Anterior cingulate cortex (tissue), 58 donors: ENCODE measurements at places on chromosomes 13 and 19.

DNA sequence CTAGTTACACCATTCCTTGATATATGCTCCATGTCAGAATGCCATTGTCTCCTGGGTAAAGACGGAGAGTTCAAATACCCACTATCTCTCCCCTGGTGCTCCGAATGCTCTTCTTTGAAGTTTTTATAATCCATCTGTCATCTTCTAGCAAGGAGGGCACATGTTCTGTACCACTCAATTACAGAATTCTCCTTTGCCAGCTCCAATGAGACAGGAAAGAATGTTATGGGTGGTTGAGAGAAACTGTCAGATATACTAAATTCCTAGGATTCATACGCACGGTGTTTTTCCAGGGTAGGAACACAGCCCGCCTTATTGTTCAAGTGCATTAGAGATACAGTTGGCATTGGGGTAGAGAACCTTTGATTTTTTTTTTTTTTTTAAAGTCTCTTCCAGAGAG, 118.0 kb upstream of the ZNF536 start:
- DNase-seq, result no peak

DNA sequence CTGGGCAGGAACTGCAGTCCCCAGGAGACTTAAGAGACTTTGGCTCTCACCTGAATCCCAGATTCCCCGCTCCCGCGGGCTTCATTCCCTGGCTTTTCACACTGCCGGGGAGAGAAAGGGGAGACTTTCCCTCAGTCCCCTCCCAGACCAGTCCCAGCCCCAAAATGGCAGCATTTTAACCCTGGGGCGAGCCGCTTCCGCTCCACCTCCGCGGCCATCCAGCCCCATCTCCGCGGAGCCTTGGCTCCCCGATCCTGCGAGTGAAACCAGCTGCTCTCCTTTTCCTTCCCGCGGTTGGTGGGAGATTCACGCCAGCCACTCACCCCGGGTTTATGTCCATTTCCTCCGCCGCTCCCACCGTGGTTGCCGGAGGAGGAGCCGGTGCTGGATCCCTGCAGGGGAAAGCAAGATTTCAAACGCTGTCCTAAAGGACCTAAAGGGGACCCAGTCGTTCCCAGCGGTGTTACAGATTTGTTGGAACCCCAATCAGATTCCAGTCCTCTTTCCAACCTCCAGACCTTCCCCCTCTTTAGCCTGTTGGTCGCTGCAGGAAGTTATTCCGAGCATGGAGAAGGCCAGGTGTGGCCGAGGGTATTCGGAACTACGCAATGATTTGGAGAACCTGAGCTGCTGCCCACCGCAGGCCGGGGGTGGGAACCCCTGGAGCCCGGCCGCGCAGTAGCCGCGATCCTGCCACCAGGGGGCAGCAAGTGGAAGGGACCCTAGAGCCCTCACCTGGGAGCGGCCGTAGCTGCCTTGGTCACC, 3.4 kb downstream of the DMKN start:
- peak; percentile 36 for DNase-seq

DNA sequence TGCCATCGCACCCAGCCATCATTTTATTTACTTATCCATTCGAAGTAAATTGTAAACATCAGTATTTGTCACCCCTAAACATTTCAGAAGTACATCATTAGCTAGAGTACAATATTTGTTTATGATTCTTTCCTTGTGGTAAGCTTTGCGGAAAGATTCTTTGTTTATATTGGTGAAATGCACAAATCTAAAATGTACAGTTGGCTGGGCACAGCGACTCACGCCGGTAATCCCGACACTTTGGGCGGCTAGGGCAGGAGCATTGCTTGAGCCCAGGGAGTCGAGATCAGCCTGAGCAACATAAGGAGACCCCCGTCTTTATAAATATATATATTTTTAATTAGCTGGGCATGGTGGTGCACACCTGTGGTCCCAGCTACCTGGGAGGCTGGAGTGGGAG, 10.1 kb downstream of the LGALS7B start:
- DNase-seq, result no peak

DNA sequence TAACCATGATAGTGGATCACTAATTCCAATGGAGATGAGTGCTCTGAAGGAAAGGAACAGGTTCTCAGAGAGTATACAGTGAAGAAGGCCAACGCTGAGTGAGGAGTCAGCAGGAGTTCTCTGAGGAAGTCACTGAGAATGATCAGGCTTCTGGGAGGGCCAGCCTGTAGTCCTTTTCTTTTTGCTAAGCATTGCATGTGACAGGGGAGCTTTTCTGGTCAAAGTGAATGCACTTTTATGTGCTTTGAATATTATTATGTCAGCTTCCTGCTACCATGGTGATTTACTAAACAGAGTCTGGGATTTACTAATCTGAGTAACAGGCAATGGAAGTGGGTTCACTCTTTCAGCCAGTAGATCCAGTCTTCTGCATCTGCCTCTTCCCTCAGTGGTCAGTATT, 81.1 kb upstream of the SERP2 start:
- no peak for DNase-seq

- no peak for DNase-seq
Observed at GRCh38 chr19:13420780-13421179, 85.5 kb downstream of the CACNA1A start.

DNA sequence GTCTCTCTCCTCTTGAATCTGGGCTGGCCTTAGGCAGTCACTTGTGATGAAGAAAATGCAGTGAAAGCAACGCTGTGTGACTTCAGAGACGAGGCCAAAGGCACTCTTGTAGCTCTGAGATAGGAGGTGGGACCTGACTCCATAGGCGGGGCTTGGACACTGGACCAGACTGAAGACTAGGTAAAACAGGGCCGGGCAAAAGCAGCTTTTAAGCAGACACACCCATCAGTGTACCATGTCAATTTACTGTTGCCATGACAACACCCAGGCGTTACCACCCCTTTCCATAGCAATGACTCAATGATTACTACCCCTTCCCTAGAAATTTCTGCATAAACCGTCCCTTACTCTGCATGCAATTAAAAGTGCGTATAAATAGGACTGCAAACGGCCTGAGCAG, 6.6 kb upstream of the EID2 start:
- DNase-seq, result no peak

DNA sequence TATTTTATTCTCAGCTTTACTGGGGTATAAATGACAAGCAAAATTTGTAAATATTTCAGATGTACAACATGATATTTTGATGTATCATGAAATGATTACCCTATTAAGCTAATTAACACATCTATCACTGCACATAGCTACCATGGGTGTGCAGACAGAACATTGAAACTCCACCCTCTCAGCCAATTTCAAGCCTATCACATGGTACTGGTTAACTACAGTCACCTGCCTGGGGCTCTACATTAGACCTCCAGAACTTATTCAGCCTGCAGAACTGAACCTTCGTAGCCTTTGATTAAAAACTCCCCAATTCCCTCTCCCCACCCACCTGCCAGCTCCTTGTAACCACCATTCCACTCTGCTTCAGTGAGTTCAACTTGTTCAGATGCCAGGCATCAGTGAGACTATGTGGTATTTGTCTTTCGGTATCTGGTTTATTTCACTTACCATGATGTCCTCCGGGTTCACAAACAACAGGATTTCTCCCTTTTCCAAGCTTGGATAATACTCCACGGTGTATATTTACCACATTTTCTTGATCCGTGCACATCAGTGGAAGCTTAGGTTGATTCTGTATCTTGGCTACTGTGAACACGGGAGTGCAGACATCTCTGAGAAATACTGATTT, 19.2 kb downstream of the RAB20 start:
- DNase-seq, result no peak

GRCh38 chr19:54430306-54431254, 15.3 kb downstream of the TTYH1 start:
- DNase-seq, result no peak

DNA sequence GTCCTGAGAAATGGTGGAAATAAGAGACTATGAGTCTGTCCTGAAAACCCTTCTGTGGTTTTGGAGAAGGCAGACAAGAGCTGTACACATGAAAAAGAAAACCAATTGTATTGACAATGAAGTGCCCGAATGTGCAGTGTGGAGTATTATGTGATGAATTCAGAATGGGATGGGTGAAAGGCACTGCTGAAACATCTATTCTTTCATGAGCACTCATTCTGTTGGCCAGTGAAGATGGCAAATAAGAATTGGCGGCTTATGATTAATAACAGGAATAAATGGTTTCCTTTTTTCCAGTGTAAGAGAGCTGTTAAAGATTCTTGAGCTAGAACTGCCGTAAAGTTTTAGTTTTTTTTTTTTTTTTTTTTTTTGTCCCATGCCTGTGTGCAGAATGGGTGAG, 5.7 kb downstream of the POLR1D start:
- no peak for DNase-seq
